ENCODE measurements at places on chromosomes 2 and 18.

GRCh38 chr2:238895891-238896600 lies 48.2 kb downstream of the TWIST2 start:
- DNase-seq = peak; percentile 73

GRCh38 chr2:64453770-64454385 lies at the start of gene LGALSL:
Gene LGALSL (plus strand): TSS chr2:64454162. CDS start chr2:64454546, 384 bp downstream.
- DNase-seq = peak; percentile 14

- no peak for DNase-seq
Observed at GRCh38 chr2:28085201-28085600, 194.7 kb downstream of the BABAM2 start.

- DNase-seq = no peak
Observed at GRCh38 chr18:29488617-29489016, 1311.7 kb upstream of the CDH2 start.

DNA sequence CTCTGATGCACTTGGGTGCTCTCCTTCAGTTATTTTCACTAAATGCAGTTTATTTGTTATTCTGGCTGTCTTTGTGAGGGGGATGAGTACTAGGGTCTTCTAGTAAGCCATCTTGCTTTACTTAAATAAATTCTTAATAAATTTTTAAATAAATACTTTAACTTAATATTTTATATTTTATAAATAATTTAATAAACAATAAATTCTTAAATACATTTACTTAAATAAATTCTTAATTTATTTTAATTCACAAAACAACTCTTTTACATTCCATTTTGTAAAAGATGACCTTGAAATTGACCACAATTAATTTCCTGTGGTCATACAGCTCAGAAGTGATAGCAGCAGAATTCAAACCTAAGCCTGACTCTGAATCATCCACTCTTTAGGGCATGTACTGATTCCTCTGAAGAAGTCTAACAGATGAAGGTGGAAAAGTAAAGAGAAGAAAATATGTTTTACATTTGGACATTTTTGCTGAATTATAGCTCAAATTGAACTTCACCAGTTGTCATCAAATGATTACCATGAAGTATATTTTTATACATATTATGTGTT lies 28.8 kb downstream of the MYL1 start:
- no peak for DNase-seq

GRCh38 chr18:63788447-63789096 lies 13.4 kb downstream of the SERPINB7 start:
- peak; percentile 77 for DNase-seq

- DNase-seq = no peak
Observed at GRCh38 chr2:70643715-70644114, 90.1 kb upstream of the TGFA start.

DNA sequence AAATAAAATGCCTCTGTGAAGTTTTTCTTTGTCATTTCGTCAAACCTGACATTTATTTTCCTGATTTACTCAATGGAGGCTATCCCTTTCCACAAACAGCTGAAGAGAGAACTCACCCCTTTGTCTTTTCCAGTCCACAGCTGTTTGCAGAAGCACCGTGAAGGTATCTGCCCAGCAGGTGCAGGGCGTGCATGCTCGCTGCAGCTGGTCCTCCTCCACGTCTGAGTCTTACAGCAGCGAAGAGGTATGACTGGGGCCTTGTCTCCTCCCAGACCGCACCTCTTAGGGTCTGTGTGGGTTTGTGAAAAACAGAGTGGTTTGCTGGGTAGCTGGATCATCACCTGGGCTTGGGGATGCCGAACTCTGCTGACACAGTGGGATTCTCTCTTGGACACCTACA lies 9.7 kb downstream of the SPP2 start:
- DNase-seq = no peak

- DNase-seq = no peak
Observed at GRCh38 chr2:1864981-1865421, 120.7 kb upstream of the PXDN start.

DNA sequence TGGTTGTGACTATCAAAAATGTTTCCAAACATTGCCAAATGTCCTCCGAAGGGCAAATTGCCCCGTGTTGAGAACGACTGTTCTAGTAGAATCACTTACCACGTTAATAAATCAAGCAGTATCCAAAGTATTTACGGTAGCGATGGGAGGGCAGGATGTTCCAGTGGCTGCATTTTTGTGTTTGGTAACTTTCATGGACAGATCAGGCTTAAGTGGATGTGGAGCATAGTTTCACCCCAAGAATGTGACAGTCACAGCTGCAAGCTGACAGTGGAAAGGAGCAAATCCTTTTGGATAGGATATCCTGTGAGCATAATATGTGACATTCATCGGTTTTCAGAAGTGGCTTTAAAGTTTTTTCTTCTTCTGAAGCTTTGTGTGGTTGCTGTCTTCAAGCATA lies 46.3 kb upstream of the DARS1 start:
- no peak for DNase-seq

DNA sequence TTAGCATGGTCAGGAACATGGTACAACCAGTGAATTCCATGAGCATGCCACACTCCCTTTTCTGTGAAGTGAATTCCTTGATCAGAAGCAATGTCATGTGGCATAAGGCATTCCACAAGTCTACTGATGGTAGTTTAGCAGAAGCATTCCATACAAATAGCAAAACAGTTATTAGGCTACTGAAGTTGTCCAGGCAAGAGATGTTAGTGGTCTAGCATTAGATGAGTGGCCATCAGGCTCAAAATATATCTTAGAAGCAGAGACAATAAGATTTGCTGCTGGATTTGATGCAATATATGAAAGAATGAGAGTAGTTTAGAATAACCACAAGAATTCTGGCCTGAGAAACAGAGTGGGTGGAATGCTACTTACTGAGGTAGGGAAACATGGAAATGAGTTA lies 355.3 kb upstream of the NRXN1 start:
- peak; percentile 17 for DNase-seq

GRCh38 chr2:233919319-233919718 lies 2.1 kb downstream of the TRPM8 start:
- no peak for DNase-seq

- DNase-seq = no peak
Observed at GRCh38 chr18:48777026-48777743, 173.6 kb downstream of the SMAD7 start.

DNA sequence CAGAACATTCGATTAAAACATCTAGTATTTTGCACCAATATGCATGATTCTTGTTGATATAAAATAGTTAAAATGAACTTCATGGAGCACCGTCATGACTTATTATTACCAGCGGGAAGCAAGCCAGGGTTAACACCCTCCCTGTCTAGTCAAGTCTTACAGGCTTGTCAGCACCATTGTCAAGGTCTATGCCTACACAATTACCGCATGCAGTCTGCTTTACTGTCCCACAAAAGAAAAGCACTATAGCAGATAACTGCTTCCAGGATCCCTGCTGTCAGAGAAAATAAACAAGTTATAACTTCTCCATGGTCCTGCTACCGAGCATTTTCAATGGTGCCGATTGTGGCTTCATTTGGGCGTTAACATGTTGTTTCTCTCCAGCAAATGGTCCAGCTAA lies 968.0 kb upstream of the FAM98A start:
- no peak for DNase-seq

DNA sequence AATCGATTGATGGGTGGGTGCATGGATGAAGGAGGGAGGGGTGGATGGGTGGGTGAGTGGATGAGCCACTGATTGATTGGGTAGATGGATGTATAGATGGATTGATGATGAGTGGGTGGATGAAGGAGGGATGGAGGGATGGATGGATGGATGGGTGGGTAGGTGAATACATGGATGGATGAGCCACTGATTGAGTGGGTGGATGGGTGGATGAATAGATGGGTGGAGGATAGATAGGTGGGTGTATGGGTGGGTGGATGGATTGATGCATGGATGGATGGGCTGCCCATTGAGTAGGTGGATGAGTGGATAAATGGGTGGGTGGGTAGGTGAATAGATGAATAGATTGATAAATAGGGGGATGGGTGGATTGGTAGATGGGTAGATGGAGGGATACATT lies 30.9 kb downstream of the MLPH start:
- no peak for DNase-seq

GRCh38 chr2:82198809-82199492 lies 1894.4 kb upstream of the LRRTM1 start:
- DNase-seq = no peak

DNA sequence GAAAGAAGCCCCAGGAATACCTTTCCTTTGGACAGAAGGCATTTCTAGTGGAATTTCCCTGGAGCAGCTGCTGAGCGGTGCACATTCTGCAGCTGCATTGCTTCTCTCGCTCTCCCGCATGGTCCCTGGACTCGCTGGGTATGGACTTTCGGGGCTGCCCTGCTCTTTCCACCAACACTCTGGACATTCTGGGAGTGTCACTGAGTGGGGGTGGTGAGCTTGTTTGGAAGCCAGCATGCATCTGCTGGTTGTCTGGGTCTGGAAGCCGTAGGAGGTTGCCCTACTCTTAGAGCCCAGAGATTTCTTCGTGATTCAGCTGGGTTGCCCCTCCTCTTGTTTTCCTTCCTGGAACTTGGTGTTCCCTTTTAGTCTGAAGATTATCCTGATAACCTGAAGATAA lies 52.6 kb downstream of the TWIST2 start:
- DNase-seq = no peak

DNA sequence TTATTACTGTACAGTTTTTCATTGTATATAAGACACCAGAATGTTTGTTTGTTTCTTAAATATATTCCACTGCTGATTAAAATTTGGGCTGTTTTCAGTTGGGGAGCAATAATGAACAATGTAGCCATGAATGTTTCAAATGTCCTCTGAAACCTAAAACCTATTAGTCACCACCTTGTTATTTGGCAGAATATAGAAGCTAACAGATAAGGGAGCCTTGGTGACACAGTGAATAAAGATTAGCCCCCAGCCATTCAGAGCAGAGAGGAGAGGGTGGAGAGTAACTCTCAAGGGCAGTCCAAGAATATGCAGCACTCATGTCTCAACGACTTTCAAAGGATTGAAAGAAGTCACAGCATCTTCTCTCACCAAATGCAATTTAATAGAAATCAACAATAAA lies 43.1 kb upstream of the ATP8B1 start:
- peak; percentile 25 for DNase-seq

- DNase-seq = peak; percentile 45
Observed at GRCh38 chr18:54392543-54393023, 34.9 kb downstream of the C18orf54 start.

- no peak for DNase-seq
Observed at GRCh38 chr2:29898999-29899398, 22.4 kb downstream of the ALK start.

GRCh38 chr2:18325118-18325517 lies 235.3 kb downstream of the RDH14 start:
- no peak for DNase-seq

- DNase-seq = no peak
Observed at GRCh38 chr18:58756596-58757240, 85.5 kb downstream of the MALT1 start.

GRCh38 chr18:24964216-24964615 lies 387.8 kb downstream of the ZNF521 start:
- DNase-seq = no peak

DNA sequence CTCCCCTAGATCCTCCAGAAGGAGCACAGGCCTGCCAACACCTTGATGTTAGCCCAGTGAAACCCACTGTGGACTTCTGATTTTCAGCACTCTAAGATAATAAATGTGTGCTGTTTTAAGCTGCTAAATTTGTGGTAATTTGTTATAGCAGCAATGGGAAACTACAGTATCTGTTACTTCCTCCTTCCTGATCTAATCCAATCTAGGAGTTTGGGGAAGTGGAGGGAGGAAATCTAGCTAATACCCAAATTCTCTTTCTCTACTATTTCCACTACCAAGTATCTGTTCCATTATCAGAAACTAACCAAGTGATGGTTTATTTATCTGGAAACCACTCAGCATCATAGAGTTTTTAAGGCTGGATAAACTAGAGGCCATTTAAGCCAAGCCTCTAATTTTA lies 64.9 kb downstream of the AFF3 start:
- no peak for DNase-seq

GRCh38 chr2:194822657-194823056 lies 834.4 kb upstream of the SLC39A10 start:
- DNase-seq = no peak

DNA sequence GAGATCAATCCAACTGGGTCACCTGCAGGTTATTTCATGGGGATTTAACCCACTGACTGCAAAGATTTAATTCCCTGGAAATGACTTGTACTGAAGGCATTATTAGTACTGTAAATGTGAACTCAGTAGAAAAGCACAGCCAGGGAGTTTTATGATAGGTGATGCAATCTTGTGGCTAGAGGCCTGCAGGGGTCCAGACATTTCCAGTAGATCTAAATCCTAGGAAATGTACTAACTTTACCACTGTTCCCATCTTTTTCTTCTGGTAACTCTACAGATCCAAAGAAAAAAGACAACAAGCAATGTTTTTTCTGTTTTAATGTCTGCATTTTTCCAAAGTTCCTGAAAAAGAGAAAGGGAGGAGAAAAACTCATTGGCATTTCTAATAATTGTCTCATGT lies 500.1 kb downstream of the ARHGAP15 start:
- peak; percentile 47 for DNase-seq

DNA sequence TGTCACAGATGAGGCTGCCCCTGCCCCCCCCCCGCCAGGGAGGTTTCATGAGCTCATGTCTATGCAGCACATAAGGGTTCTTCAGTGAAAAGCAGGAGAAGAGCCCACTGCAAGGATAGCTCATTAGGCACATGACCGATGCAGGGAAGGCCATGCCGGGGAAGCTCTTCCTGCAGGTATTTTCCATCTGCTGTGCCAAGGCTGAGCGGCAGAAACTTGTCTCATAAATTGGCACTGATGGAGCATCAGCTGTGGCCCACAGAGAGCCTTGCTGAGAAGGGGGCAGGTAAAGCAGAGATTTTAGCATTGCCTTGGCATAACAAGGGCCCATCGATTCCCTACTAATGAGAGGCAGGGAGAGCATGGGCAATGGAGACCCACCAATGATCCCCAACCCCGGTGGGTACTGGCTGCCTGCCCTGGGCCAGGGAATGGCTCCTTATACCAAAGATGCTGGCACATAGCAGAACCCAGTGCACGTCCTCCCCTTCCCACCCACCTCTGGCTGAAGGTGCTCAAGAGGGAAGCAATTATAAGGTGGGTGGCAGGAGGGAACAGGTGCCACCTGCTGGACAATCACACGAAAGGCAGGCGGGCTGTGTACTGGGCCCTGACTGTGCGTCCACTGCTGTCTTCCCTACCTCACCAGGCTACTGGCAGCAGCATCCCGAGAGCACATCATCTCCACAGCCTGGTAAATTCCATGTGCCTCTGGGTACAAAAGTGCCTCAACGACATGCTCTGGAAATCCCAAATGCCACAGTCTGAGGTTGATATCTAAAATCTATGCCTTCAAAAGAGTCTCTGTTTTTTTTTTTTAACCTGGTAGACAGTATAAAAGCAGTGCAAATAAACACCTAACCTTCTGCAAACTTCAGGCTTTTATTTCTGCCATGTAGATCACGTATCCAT lies 41.4 kb downstream of the STEAP3 start:
- no peak for DNase-seq

GRCh38 chr2:12672711-12673315 lies 43.9 kb upstream of the TRIB2 start:
- no peak for DNase-seq

GRCh38 chr2:179765666-179766065 lies 95.7 kb downstream of the ZNF385B start:
- DNase-seq = no peak

- no peak for DNase-seq
Observed at GRCh38 chr18:13546638-13547037, 179.7 kb downstream of the FAM210A start.

- DNase-seq = no peak
Observed at GRCh38 chr18:55420665-55421307, 167.2 kb downstream of the TCF4 start.

- no peak for DNase-seq
Observed at GRCh38 chr2:175187378-175187777, 5.9 kb upstream of the ATP5MC3 start.

Measured in stromal cell of bone marrow (primary cell).